ENCODE measurements at places on chromosomes 12 and 14.
A peak's percentile ranks its signal among the peaks of the same experiment; 100 is the strongest.

DNA sequence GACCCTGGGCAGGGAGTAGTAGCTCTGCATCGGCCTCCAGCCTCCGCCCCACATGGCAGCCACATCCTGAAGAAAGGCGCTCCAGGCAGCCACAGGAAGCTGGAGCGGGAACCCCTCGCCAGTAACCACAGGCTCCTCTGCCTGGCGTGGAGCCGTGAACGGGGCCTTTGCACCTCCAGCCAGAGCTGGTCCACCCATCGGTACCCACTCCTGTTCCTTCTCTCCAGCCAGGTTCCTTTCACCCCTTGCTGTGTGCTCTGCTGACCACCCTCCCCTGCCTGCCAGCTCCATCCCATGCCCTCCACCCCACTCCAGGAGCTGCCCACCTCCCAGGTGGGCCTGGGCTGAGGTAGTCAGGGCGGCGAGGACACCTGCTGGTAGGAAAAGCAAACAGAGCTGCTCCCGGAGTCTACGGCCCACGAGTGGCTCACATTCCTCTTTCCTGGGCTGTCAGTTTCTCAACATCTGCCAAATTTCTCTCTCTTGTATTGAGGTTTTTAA is 2.7 kb downstream of the TGFB3 start:
- no peak for DNase-seq

GRCh38 chr12:94163850-94164249 is 15.5 kb downstream of the PLXNC1 start:
- no peak for DNase-seq

DNA sequence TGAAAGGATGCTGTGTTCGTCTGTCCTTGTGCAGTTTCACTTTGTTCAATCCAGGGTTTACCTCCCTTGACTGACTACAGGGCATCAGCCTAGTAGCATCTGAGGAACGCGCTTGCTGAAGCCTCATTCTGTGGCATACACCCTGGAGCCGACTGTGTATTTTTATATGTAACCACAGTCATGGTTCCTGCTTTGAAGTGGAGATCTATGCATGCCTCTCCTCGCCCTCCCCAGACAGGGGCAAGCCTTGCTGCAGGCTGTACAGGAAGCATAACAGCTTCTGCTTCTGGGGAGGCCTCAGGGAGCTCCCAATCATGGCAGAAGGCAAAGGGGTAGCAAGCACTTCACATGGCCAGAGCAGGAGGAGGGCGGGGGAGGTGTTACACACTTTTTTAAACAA is 262.1 kb downstream of the BCL11B start:
- DNase-seq, result no peak

DNA sequence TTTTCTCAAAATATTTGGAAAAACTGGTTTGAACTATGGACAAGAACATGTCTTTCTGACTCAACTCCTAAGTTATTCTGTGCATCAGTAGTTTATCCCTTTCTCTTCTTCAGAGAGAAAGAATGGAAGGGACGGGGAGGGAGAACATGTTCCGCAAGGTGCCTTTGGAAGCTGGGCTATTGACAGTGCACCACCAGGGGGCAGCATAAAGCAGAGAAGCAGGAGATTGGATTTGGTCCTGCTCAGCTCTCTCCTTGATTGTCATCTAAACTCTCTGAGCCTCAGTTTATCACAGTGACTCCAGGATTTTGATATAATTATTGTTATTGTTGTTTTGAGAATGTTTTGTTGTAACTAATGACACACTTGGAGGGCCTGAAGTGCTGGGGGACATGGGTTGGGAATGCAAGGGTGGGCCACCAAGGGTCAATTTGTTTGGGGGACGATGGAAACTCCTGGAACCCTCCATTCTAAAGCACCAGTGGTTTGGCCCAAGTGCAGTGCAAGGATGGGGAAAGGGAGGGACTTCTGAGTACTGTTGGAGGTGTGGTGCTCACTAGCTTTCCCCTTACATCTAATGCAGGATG is 45.3 kb upstream of the ANO6 start:
- DNase-seq, result peak; percentile 47

- peak; percentile 59 for DNase-seq
Observed at GRCh38 chr12:66813137-66813892, 134.4 kb upstream of the GRIP1 start.

DNA sequence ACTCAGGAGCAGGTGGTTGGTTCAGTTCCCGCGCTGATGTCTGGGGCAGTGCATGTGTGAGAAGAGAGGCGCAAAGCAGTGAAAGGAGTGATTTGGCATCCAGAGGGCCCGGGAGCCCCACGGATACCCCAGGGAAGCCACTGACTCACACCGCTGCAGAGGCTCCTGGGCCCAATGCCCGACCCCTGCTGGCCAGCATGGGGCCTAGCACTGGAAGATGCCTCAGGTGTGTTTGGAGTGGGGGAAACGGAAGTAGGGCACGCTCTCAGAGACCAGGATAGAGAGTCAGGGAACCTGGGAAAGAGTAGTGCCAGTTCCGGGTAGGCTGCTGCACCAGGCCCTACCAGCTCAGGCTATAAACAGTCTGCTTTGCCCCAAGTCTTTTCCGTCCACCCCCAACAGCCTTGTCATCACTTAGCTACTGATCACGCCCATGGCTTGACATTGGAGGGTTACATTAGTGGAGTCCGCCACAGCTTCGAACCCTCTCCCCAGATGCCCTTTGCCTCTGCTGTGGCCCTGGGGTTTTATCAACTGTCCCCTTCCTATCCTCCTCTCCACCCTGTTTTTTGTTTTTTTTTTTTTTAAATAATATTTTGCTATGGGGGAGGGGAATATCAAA is 9.5 kb upstream of the CSAD start:
- peak; percentile 59 for DNase-seq

- no peak for DNase-seq
Observed at GRCh38 chr12:50642761-50643160, 121.1 kb upstream of the ATF1 start.

DNA sequence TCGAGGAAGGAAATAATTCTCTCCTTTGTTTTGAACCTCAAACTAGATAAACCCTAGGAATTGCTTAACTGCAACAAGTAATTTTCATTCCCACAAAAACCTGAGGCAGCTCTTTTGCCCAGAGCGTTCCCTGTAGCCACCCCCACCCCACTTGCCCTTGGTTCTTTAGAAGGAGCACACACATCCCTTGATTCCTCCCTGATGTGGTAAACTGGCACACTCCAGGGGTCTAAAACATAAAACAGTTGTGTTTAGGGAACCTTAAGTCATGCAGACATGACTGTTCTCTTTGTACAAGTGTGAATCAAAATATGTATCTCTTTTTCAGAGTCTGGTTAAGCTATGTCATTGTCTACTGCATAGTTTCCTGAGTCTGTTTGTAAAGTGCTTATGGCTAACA is 14.0 kb downstream of the MAPK1IP1L start:
- no peak for DNase-seq

- DNase-seq, result no peak
Observed at GRCh38 chr12:119259484-119259883, 75.0 kb upstream of the CCDC60 start.

GRCh38 chr14:104694991-104695659 is 5.7 kb downstream of the INF2 start:
- no peak for DNase-seq

- no peak for DNase-seq
Observed at GRCh38 chr12:132340266-132341035, 11.1 kb upstream of the GALNT9 start.

Data from NCI-H226 (cell line).